ENCODE measurements at places on chromosomes 7 and 10. TPM values are rescaled to one million over a fixed set of nuclear protein-coding genes. Genes with fewer than 3 reads are reported as not detected.

PFKFB3 gene
- 35.8 TPM for total RNA-seq

PNLIP gene
- not detected for total RNA-seq

TET1 gene
- 3.1 TPM for total RNA-seq

MALSU1 gene
- total RNA-seq: 55.3 TPM

EGR2 gene
- 0.40 TPM for total RNA-seq

C10orf67 gene
- 0.35 TPM for total RNA-seq

CPN1 gene
- total RNA-seq: not detected

CREB5 gene
- 14.1 TPM for total RNA-seq

CALML5 gene
- not detected for total RNA-seq

GFRA1 gene
- total RNA-seq: 112 TPM

ATP5MK gene
- 165 TPM for total RNA-seq

GPNMB gene
- total RNA-seq: 120 TPM

MBL2 gene
- total RNA-seq: not detected

CYP26C1 gene
- 0.65 TPM for total RNA-seq

SFRP5 gene
- 0.17 TPM for total RNA-seq

ASZ1 gene
- total RNA-seq: not detected

- no peak for DNase-seq
Measured at GRCh38 chr10:48459270-48460150, 145.4 kb downstream of the ARHGAP22 start.

DNA sequence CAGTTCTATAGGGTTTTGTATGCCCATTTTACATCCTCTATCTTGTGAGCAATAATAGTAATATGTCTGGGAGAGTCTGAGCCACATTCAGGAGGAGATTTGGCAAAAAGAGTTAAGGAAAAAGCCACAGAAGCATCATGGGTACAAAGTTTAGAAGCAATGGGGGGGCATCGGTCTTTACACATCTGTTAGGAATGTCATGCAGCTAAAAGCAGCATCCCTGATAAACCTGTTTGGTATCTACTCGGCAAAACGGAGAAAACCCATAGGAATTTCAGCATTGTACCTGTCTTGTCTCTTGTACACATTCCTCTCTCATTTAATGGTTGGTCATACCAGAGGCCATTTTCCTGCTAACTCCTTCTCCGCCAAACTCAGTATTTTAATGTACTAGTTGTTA, 12.5 kb upstream of the HERPUD2 start:
- DNase-seq: no peak

- no peak for DNase-seq
Measured at GRCh38 chr7:70389531-70390151, 742.3 kb upstream of the GALNT17 start.

GRCh38 chr10:74589226-74589673, 237.2 kb upstream of the KAT6B start:
- peak; percentile 90 for DNase-seq

- DNase-seq: no peak
Measured at GRCh38 chr10:49240946-49241345, 52.8 kb upstream of the TMEM273 start.

GRCh38 chr7:24883622-24884013, 96.4 kb downstream of the OSBPL3 start:
- DNase-seq: peak; percentile 28

DNA sequence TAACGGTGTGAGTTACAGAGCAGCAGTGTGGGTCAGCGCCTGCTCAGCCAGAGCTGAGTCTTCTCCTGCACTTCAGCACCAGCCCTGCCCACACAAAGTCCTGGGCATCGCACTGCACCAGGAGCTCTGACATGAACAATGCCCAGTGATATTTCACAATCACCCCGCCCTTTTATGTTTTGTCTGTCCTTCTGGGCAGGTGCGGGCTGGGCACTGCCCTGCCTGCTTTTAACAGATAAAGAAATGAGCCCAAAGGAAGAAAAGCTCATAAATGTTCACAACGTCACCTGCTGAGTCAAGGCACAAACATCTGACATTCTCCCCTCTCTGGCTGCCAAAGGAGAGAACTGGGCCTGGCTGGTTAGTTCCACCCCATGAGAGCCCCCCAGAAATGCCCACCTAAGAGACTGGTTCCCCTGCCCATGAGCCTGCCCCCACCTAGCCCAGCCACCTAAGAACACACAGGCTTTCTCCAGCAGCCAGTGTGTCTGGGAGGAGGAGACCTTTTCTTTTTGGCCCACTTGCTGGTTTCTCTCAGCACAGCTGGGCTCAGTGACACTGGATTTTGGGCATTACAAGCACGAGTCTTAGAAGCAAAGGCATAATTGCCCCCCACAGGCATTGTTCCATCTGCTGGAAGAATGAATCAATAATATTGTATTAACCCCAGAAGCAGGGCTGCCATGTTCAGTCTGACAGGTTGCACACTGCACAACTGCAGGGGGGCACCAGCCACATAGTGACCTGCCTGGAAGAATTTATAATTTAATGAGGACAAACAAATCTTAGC, 22.3 kb downstream of the CALML3 start:
- peak; percentile 86 for DNase-seq

DNA sequence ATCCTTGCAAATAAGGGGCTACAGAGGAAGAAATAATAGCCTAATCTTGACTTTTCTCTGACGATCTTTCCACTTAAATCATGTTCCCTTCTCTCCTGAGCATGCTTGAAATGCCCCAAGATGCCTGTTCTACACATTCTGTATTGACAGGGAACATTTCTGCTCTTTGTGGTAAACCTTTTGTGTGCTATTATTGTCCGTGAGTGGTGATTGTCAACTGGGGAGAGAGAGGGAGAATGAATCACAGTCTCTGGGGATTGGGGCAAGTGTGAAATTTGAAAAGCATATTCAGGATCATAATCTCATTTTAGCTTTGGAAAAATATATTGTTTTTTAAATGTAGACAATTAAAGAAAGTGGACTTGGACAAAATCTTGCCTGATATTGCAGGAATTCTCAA, 20.6 kb downstream of the UBTD1 start:
- DNase-seq: no peak

GRCh38 chr7:138705167-138705566, 4.0 kb upstream of the SVOPL start:
- DNase-seq: peak; percentile 38

DNA sequence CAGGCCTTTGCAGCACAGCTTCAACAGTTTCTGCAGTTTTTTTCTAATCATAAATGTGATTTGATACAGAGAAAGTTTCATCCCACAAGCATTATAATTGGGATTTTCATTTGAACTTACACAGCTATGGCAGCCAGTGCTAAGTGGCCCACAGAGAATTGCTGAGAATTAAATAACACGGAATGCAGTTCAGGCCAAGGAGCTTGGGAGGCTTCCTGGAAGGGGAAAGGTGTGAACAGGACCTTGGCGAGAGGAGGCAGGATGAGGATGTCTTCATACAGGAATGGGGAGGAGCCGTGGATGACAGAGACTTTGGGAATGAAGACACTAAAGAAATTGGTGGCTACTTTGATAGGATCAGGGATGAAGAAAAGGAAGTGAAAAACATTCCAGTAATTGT, 95.3 kb downstream of the ZNF22 start:
- DNase-seq: no peak

DNA sequence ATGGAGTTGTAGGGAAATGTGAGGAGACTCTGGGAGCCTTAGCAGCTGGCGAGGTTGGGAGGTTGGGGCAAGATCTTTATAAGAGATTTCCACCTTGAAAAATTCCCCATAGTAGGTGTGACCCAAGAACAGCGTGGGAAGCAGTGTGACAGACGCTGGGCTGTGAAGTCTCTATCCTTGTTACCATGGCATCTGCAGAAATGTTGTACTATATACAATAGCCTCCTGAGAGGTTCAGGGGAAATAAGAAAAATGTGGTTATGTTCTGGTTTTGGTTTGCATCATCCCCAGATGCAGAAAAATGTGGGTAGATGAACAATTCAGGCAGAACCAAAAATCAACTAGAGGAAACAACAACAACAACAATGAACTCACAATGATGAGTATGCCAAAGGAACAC, 498.6 kb downstream of the SH2D4B start:
- DNase-seq: no peak

GRCh38 chr10:60292998-60293397, 96.7 kb downstream of the ANK3 start:
- DNase-seq: no peak

DNA sequence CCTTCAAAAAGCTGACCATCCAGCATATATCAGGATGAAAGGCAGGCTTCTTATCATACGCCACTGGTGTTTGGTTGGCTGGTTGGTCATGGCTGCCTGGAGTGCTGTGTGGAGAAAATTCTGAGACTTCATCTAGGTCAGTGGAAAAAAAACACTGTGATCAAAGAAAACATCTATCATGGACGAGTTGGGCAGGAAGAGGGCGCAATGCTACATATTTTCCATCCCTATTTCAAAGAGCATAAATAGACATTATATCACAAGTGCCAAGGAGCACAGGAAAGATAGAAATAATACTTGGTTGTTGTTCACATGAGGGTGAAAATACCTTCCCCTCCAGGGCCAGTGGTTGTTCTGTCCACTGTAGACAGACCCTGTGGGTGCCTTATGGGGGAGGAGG, 128.4 kb upstream of the PLPP4 start:
- no peak for DNase-seq

- no peak for DNase-seq
Measured at GRCh38 chr10:33252324-33252723, 82.1 kb downstream of the NRP1 start.

- DNase-seq: peak; percentile 30
Measured at GRCh38 chr10:24722131-24722675, 1.5 kb downstream of the ARHGAP21 start.

All from renal cortical epithelial cell (primary cell).